ENCODE measurements at places on chromosomes 12 and 14.

- DNase-seq, result peak; percentile 33
These were observed 10.4 kb downstream of the LUM start for GRCh38 chr12:91100906-91101305.

DNA sequence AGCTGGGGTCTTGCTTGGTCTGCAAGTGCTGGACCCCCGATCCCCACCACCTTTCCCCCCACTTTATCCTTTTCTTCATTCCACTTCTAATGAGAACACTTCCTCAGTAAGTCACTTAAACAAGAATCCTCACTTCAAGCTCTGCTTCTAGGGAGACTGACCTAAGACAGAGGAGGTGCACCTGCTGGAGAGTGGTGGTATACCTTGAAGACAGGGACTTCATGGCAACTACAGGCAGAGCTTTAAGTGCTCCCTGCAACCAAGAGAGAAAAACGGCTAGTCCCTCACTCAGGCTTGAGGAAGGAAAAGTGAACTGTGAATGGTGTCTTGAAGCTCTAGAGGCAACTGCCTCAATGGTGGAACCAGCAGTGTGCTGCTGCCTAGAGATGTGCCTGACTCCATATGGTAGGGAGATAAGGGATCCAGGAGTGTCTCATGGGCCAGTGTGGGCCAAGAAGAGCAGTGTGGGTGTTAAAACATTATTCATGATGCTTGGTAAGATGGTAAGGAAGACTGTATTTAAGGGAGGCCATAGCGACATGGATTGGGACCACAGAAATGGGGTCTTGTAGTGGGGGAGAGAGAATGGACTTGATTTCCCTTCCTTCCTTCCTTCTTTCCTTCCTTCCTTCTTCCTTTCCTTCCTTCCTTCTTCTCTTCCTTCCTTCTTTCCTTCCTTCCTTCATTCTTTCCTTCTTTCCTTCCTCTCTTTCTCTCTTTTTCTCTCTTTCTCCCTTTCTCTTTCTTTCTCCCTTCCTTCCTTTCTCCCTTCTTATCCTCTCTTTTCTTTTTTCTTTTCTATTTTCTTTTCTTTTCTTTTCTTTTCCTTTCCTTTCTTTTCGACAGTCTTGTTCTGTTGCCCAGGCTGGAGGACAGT is 96.2 kb upstream of the NAP1L1 start:
- no peak for DNase-seq

DNA sequence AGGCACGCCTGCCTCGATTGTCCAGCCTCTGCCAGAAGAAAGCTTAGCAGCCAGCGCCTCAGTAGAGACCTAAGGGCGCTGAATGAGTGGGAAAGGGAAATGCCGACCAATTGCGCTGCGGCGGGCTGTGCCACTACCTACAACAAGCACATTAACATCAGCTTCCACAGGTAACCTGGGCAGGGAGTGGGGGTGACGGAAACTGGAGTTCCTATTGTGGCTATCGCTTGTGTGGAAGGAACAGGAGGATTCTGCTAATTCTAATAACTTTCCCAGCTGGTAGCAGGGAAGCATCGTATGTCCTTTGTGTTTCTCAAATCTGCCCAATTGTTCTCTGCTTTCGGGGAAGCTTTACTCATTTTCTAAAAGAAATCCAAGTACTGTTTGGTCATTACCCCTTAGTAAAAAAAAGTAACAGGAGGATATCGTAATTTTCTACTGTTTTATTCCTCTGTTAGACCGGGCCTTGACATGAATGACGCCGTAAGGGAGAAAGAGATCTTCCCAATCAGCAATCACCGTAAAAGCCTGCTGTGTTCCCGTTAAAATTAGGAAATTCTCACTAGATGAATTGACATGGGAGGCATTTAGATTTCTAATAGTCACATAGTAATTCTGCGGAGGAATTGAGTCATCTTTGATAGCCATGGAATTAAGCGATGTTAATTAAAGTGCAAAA is 449 bp downstream of the THAP2 start:
- DNase-seq, result peak; percentile 39

DNA sequence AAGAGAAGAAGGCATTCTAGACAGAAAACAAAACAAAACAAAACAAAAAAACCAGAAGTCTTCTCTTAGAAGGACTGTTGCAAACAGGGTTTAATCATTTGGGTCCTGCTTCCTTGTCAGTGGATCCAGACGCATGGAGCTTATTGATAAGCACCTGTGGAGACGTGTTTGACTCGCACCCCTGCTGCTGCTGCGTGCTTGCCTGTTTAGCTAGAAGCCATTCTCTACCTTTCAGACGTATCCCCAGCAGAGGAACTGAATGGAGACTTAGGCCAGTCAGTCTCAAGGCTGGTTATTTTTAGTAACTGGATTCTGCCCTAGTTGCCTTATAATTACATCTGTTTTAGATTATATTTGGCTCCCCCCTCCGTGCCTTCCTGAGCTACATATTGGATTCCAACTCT is 186.1 kb upstream of the EEA1 start:
- DNase-seq, result no peak

GRCh38 chr14:66540038-66540437 is 32.1 kb downstream of the GPHN start:
- no peak for DNase-seq

DNA sequence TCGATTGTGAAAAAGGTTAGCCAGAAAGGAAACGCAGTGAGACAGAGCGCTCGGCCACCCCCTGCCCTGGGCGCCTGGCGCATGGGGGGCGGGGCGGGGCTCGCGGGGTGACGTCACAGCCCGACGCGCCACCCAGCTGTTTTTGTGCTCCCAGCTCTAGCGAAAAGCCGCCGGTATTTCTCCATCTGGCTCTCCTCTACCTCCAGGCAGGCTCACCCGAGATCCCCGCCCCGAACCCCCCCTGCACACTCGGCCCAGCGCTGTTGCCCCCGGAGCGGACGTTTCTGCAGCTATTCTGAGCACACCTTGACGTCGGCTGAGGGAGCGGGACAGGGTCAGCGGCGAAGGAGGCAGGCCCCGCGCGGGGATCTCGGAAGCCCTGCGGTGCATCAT is at the start of gene GABARAPL1:
Gene GABARAPL1, plus strand, starts transcription at position 139 of the 393 bp plus-strand sequence. Its CDS starts 253 bp downstream, at position 392.
- DNase-seq, result peak; percentile 87

GRCh38 chr12:118060301-118061010 is 523 bp downstream of the WSB2 start:
- DNase-seq, result peak; percentile 31

GRCh38 chr12:120584343-120585149 is 3.3 kb upstream of the POP5 start:
- DNase-seq, result no peak

DNA sequence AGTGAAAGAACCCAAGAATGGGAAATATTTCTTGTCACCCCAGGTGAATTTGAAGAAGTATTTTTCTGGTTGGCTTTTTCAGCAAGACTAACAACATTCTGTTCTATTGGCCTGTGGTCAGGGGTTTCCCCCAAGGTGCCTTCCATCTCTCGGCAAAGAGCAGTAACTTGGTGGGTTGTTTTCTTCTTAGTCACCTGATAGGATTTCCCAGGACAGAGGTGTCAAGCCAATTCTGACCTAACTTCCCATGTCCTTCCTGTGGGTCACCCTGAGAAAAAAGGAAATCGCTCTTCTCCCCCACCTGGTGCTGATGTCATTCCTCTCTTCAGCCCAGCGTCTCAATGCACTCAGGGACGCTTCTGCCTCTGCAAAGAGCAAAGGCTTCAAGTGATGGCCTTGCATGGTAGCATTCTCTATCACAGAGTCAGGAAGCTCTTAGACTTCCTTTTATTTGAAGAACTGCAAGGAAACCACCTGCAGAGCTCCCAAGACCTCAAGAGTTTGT is 16.1 kb upstream of the IFNG start:
- DNase-seq, result no peak

DNA sequence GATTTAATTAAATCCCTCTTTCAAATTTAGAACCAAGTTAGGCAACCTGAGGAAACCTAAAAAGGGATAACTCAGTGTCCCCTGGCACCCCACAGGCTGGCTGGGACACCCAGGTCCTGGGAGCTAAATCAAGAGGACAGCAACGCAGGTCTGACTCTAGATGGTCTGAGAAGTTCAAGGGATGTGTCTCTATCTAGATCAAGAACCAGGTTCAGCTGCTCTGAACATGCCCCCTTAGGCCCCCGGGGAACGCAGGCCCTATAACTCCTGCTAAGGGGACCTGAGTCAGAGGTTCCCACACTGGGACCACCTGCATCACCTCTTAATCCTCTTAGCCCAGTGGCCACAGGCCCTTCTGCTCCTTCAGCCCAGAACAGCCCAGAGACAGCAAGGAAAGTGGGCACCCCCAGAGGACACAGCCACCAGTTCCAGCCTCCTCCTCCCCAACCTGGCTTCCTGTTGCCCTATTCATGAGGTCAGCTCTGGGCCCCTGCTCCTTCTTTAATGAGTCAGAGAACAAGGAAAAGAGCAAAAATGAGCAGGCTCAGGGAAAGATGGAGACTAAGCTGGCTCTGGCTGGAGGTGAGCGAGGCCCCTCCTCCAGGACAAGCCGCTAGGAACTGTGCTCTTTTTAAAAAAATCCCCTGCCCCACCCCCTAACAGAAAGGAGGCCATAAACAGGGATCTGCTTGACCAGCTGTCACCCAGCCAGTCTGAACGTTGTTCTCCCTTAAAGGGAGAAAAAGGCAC is 10.8 kb downstream of the PITPNM2 start:
- DNase-seq, result peak; percentile 51

- no peak for DNase-seq
These were observed 184.0 kb upstream of the RGS6 start for GRCh38 chr14:71748196-71748595.

GRCh38 chr12:108295641-108296040 is 43.5 kb downstream of the CMKLR1 start:
- DNase-seq, result no peak

DNA sequence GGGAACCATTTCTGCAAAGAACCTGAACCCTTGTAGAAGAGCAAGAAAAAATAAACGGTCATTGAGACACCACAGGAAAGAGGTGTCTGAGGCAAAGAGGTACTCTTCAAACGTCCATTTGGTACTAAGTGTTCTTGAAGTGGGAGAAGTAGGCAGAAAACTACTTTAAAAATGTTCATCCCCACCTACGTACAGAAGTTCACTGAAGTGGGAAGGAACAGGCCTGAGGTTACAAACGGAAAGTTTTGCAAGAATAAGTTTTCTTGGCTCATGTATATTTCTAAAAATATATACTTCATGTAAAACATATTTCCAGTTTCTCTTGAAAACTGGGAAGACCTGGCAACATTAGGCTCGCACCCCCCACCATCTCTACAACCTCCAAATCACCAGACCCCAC is 61.2 kb downstream of the STXBP6 start:
- no peak for DNase-seq

DNA sequence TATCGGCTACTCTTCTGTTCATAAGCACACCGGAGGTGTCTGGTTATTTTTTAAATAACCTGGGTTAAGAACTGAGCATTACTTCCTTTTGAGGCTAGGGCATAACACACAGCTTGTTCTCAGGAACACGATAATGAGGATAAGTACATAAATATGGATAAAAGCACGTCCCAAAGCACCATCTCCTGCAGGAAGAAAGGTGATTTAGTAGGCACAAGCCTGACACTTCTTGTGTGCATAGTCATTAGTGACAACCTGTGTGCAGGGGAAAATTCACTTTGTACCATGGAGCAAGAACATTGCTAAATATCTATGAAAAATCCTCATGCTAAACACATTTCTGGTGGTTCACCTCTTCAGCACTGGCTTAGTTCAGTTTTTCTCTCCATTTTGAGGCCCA is 166.5 kb downstream of the SNAPC1 start:
- no peak for DNase-seq

GRCh38 chr12:42447371-42447786 is 121.4 kb downstream of the PPHLN1 start:
- peak; percentile 47 for DNase-seq

DNA sequence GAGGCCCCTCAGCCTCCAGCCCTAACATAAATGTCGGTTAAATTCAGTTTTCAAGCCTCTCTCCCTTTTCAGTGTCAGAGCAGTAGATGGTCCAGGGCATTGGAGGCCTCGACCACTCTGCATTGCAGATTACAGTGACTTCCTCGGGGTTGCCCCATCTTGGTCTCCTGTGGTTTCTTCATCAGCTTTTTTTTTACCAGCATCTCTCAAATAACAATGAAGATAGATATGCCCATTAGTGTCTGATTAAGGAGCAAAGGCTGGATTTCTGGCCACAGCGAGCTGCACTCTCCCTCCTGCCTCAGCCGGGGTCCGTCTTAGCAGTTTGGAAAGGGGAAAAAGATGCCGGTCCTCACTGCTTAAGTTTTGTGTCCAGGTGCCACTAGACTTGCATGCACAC is 49.7 kb downstream of the C14orf132 start:
- DNase-seq, result no peak

DNA sequence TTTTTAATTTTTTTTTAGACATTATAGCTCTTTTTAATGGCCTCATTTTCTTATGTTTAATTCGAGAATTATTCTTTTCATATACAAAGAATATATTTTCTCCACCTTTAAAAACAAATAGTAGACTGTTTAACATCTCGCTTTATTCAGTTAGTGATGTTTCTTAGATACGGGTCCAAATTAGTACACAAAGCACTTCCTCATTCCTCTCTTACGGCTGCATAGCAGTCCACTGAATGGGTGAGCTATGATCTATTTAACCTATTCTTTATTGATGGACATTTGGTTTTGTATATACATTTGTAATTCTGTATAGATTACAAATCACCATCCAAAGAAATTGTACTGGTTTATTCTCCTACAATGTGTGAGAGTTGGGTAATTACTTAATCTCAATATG is 8.3 kb upstream of the GPR162 start:
- no peak for DNase-seq

Measured in iris pigment epithelial cell (primary cell).